ENCODE measurements at places on chromosomes 6 and 20.

GRCh38 chr6:44624936-44625573, 237.5 kb downstream of the CDC5L start:
- DNase-seq: no peak

DNA sequence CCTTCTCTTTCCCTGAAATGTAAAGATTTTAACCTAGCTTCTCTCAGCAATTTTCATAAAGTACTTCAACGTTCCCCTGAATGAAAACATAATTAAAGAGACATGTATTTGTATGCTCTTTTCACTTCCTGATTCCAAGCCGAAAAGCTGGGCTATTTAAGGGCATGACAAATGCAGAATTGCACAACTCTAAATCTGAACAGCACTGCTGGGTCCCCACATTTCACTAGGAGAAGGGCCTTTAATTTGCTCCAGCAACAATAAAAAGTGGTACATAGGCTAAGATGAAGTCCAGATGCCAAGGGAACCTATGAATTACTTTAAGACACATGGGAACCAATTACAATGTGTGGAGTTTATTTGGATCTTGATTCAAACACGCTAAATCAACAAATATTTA, 42.0 kb downstream of the IRAK1BP1 start:
- no peak for DNase-seq

DNA sequence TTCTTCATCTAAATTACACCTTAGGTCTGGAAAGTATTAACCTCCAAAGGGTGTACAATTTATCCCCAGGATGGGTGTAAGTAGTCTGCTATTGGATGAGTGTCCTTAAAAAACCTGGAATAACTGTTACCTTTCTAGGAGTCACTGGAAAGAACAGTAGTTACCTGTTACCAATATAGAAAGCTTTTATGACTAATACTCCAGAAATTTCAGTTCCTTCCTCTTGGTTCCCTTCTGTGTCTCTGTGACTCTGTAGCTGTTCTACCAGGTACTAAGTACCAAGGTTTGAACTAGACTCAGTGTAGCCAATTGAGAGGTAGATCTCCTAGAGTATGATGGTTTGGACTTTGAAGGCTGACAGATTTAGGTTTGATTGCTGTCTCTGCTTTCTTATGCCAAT, 47.0 kb upstream of the TBX18 start:
- DNase-seq: no peak

GRCh38 chr6:157323966-157324300, 614 bp upstream of the TMEM242 start:
- no peak for DNase-seq

- no peak for DNase-seq
Measured at GRCh38 chr20:19465536-19465935, 253.1 kb downstream of the SLC24A3 start.

GRCh38 chr20:54067606-54068174, 2.7 kb downstream of the BCAS1 start:
- no peak for DNase-seq

- DNase-seq: no peak
Measured at GRCh38 chr6:96657344-96657743, 94.4 kb downstream of the FHL5 start.

GRCh38 chr20:61353261-61354000, 101.4 kb downstream of the CDH4 start:
- no peak for DNase-seq

DNA sequence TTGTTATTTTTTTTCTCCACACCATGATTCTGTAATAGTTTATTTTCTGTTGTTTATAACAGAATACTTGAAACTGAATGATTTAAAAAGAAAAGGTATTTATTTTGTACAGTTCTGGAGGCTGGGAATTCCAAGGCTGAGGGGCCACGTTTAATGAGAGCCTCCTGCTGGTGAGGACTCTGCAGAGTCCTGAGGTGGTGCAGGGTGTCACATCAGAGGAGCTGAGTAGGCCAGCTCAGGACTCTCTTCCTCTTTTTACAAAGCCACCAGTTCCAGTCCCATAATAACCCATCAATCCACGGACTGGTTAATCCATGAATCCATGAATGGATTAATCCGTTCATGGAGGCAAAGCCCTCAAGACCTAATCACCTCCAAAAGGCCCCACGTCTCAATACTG, 71.6 kb downstream of the TFAP2A start:
- no peak for DNase-seq

GRCh38 chr20:35934050-35934449, 20.3 kb downstream of the SCAND1 start:
- DNase-seq: no peak

- DNase-seq: no peak
Measured at GRCh38 chr20:9136114-9136513, 67.2 kb downstream of the PLCB4 start.

DNA sequence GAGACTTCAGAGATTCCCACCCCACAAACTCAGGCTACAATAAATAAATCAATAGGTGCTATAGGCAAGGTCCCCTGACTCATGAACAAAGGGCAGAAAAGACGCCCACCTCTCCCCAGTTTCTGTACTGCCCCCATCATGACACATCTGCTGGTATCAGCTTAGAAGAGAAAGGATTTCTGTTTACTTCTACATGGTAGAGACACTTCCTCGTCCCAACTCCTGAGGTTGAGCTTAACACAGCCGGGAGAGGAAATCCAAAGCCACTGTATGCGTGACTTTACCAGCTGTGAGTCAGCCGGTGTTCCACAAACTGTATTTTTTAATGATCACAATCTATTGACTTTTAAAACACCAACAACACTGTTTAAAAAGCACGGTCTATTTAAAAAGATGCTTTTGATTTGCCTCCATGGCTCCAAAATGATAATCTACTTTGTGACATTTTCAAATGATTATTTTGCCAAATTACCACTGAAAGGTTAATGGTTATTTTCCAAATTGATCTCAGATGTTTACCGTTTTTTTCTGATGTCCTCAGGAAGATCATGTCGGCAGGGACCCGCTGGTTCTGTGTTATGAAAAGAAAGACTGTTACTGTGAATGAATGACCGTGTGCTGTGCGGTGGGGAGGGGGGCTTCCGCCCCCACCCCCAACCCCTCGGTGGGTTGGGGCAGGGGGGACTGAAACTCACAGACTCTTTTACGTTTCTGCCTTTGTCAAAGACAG, 72.5 kb downstream of the ATP9A start:
- peak; percentile 19 for DNase-seq

DNA sequence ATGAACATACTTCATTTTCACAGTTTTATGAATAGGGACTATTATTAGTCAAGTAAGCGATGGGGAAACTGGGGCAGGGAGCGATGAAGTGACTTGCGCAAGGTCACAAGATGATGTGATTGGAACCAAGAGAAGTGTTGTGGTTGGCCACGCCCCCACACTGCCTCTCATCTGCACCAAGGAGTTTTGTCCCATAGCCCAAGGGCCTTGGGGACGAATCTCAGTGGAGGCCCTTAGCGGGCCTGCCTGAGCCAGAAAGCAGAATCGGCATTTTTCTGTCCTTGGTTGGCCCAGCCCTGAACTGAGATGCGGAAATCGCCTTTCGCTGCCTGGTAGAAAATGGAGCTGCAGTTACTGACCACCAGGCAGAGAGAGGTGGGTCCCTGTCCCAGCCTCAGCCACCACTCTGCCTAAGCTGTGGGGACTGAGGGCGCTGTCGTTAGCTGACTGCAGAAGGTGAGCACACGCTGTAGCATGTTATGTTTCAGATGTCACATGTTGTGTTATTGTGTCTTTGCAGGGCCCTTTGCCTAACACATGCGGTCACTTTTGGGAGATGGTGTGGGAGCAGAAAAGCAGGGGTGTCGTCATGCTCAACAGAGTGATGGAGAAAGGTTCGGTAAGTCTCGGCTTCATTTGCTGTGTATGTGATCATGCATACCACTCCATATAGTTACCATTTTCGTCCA, 57.8 kb downstream of the PTPN1 start:
- DNase-seq: no peak

Measured in stimulated activated naive CD4-positive, alpha-beta T cell treated with Interleukin-2 at 50 U/mL for 16 hours (primary cell).